ENCODE measurements at places on chromosomes 11 and 22.

- H3K4me1 ChIP-seq, result peaks cover 9% of the 10 kb centered on the region
- peak within 1 kb of the TSS; percentile 42 for H3K27ac ChIP-seq
- H3K4me3 ChIP-seq, result peak within 1 kb of the TSS; percentile 75
- H3K27me3 ChIP-seq, result peaks cover 34% of the 10 kb centered on the region
- peak; percentile 22 for DNase-seq
- no peaks in the 10 kb centered on the region for H3K36me3 ChIP-seq
Observed at GRCh38 chr11:8080674-8081590, at the start of gene TUB. Gene TUB, plus strand, starts transcription at chr11:8081211. Its CDS starts 300 bp downstream, at chr11:8081511.

DNA sequence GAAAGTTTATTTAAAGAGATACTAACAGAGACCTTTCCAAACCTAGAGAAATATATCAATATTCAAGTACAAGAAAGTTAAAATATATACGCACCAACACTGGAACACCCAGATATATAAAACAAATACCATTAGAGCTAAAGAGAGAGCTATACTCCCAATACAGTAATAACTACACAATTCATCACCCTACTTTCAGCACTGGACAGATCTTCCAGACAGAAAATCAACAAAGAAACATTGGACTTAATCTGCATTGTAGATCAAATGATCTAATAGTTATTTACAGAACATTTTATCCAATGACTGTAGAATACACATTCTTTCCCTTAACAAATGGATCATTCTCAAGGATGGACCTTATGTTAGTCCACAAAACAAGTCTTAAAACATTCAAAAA lies 311.9 kb downstream of the METTL15 start:
- H3K4me3 ChIP-seq, result no peak overlapping the region
- no peak for DNase-seq
- H3K27me3 ChIP-seq, result no peaks in the 10 kb centered on the region
- H3K27ac ChIP-seq, result no peak overlapping the region
- H3K4me1 ChIP-seq, result no peaks in the 10 kb centered on the region
- no peaks in the 10 kb centered on the region for H3K36me3 ChIP-seq

DNA sequence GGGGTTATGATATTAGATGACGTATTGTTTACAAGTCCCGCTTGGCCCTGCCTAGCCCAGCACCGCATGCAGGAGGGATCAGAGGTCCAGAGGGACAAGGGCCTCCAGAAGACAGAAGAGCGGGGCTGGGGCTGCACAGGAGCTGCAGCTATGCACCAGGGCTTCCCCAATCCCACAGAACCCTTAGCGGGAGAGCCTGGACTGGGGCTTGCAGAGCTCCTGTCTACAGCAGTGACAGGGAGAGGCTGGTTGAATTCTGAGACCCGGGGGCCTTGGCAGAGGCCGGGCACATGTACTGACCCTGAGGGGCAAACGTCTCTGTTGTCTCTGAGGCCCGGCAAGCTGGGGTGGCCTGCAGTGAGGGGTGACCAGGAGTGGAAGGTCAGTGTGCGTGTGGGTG lies 6.9 kb downstream of the KIAA0930 start:
- H3K4me1 ChIP-seq, result peaks cover 1% of the 10 kb centered on the region
- H3K27ac ChIP-seq, result peak overlapping the region; percentile 45
- H3K27me3 ChIP-seq, result no peaks in the 10 kb centered on the region
- no peak overlapping the region for H3K4me3 ChIP-seq

DNA sequence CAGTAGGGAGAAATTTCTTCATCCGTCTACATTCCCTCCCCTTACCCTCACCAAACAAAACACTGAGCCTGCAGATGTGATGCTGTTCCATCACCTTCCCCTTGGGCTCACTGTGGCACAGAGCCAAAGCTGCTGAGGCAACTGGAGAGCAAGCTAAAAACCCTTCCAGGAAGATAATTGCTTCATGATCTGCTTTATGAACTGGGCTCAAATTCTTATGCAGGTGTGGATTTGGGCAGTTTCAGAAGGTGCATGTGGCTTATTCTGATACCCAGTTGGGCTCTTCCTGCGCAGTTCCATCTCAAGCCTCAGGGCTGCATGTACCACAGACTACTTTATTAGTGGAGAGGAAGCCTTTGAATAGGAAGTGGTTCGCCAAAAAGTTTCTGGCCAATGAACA lies 58.3 kb downstream of the AAMDC start:
- H3K36me3 ChIP-seq, result peaks cover 3% of the 10 kb centered on the region
- H3K27me3 ChIP-seq, result no peaks in the 10 kb centered on the region
- no peak for DNase-seq
- no peak overlapping the region for H3K27ac ChIP-seq
- H3K4me3 ChIP-seq, result no peak overlapping the region
- H3K4me1 ChIP-seq, result peaks cover 2% of the 10 kb centered on the region

GRCh38 chr11:110447897-110448745 lies 18.4 kb downstream of the FDX1 start:
- no peaks in the 10 kb centered on the region for H3K27me3 ChIP-seq
- DNase-seq, result no peak
- H3K4me3 ChIP-seq, result no peak overlapping the region
- H3K4me1 ChIP-seq, result no peaks in the 10 kb centered on the region

DNA sequence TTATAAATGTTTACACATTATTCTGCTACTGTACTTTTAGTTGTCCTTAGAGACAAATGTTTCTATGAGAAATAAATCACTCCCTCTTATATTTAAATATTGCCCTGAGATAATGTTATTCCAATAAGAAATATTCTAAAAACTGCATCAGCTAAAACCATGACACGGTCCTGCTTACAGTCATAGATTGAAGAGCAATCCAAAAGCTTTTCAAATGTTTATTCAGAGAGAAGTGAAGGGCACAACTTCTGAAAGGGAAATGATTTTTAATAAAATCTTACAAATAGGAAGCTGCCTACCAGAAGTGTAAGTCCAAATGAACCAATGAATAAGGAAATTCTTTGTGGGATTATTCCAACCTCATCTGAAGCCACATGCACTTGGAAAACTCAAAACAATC lies 49.2 kb downstream of the STK33 start:
- peaks cover 7% of the 10 kb centered on the region for H3K36me3 ChIP-seq
- no peaks in the 10 kb centered on the region for H3K27me3 ChIP-seq
- H3K27ac ChIP-seq, result no peak overlapping the region
- no peak overlapping the region for H3K4me3 ChIP-seq
- H3K4me1 ChIP-seq, result peaks cover 2% of the 10 kb centered on the region

GRCh38 chr22:44647141-44647540 lies 54.9 kb upstream of the PRR5 start:
- no peak overlapping the region for H3K4me3 ChIP-seq
- H3K4me1 ChIP-seq, result peaks cover 3% of the 10 kb centered on the region
- H3K36me3 ChIP-seq, result peaks cover 2% of the 10 kb centered on the region
- H3K27me3 ChIP-seq, result no peaks in the 10 kb centered on the region
- H3K27ac ChIP-seq, result no peak overlapping the region
- no peak for DNase-seq

DNA sequence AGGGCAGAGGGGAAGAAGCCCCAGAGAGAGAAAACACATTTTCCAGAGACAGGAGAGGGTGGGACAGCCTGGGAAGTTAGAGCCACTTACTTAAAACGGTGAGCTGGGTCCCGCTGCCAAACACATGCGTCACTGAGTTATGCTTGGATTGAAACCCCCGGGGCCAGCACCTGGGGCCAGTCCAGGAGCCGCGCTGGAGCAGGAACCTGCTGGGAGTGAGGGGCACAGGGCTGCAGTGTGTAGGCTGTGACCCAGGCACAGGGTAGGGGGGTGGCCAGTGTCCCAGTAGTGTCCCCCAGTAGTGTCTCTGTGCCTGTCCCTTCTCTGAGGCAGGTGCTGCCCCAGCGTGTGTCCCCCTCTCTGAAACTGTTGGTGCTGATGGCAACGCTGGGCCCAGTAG lies 5.2 kb downstream of the IGLL1 start:
- H3K27ac ChIP-seq, result no peak overlapping the region
- H3K4me3 ChIP-seq, result no peak overlapping the region
- peaks cover 8% of the 10 kb centered on the region for H3K27me3 ChIP-seq
- peaks cover 1% of the 10 kb centered on the region for H3K36me3 ChIP-seq

DNA sequence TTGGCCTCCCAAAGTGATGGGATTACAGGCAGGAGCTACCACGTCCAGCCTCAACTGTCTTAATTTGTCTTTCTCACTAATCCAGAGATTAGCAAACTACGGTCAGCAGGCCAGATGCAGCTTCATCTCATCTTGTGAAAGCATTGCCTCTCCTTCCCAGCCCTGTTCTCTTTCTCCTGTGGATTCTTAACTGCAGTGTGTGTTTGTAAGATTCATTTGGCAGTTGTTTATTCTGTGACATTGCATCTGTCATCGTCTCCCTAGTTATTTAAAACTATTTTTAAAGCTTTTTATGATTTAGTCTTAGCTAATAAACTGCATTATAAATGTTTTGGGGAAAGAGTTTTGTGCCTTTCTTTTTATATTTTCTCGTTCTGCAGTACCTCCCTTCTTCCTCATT lies 29.2 kb downstream of the RNF169 start:
- H3K36me3 ChIP-seq, result no peaks in the 10 kb centered on the region
- H3K27me3 ChIP-seq, result no peaks in the 10 kb centered on the region
- DNase-seq, result no peak
- H3K27ac ChIP-seq, result no peak overlapping the region
- no peak overlapping the region for H3K4me3 ChIP-seq
- peaks cover 16% of the 10 kb centered on the region for H3K4me1 ChIP-seq

DNA sequence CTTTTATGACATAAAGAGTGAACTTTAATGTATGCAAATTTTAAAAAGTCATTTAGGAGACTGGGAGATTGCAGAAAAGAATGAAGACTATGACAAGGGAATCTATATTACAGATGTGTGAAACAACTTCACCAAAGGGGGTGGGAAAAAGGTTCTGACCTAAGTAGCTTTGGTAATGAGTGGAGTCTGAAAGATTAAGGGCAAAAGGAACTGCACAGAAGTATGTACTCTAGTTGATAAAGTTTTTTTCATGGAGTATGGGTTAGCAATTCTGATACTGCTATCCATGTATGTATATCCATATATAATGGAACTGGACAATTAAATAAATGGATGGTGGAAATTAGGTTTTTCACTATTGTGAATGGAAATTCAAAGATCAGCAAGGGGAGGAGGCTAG lies 9.2 kb downstream of the CKAP5 start:
- no peaks in the 10 kb centered on the region for H3K36me3 ChIP-seq
- no peaks in the 10 kb centered on the region for H3K27me3 ChIP-seq
- peaks cover 4% of the 10 kb centered on the region for H3K4me1 ChIP-seq
- no peak overlapping the region for H3K4me3 ChIP-seq
- no peak for DNase-seq
- H3K27ac ChIP-seq, result no peak overlapping the region

DNA sequence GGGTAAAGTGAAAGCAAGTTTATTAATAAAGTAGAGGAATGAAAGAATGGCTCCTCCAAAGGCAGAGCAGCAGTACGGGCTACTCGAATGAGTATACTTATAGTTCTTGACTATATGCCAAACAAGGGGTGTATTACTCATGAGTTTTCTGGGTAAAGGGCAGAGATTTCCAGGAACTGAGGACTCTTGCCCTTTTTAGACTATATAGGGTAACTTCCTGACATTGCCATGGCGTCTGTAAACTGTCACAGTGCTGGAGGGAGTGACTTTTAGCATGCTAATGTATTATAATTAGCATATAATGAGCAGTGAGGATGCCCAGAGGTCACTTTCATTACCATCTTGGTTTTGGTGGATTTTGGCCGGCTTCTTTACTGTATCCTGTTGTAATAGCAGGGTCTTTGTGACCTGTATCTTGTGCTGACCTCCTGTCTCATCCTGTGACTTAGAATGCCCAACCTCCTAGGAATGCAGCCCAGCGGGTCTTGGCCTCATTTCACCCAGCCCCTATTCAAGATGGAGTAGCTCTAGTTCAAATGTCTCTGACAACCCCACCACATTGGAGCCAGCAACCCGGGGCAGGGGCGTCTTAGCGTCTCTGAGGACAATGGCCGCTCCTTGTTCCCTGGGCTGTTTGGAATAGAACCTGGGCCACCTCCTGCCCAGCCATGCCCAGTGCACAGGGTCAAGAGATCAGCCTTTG lies 34.9 kb upstream of the CD82 start:
- no peak overlapping the region for H3K4me3 ChIP-seq
- peaks cover 32% of the 10 kb centered on the region for H3K27me3 ChIP-seq
- no peak for DNase-seq
- no peak overlapping the region for H3K27ac ChIP-seq
- no peaks in the 10 kb centered on the region for H3K4me1 ChIP-seq

DNA sequence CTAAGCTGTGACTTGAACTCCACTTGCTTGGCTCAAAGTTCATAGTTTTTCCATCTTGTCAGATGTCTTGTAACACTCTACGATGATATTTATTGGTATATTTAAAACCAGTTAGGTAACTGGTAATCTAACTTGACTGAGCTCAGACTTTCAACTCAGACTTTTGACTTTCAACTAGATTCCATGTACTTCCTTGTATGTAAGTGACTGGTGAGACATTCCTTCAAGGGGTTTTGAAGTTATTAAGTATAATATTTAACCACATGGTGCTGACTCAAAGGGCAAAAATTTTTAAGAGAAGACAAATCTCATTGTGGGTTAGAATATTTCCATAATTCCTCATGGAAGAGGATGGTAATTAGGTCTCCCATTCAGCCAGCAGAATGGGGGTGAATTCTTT lies 631.3 kb upstream of the ANO5 start:
- DNase-seq, result no peak
- H3K4me3 ChIP-seq, result no peak overlapping the region
- no peak overlapping the region for H3K27ac ChIP-seq
- H3K27me3 ChIP-seq, result no peaks in the 10 kb centered on the region

DNA sequence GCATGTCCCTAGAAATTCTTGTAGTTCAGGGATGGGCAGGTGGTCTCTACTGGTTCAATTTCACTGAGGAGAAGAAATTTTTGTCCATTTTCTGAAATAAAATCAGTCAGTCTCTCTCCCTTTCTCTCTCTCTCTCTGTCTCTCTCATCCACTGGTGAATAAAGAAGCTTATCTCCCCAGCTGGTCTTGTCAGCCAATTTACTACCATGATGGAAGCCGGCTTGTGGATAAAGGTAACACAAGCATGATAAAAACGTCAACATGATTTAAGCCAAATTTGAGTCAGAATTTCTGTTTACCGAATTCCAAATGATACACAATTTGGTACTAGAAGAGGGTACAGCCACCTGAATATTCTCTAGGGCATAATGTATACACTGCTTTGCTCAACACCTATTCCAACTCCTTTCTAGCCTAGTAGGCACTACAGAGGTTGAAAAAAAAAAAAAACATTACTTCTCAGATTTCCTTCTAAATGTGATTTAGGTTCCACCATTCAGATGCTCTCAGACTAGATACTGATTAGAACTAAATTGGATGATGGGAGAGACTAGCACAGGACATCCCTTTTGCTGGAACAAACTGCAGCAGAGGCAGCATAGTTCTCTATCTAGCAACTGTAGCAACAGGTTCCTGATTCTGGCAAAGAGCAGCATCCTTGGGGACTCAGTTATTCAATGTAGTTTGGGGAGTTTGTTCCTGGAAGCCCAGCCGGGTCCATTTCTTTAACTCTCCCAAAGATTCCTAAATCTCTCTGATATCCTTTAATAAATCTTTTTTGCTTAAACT lies 18.8 kb downstream of the PAK1 start:
- no peaks in the 10 kb centered on the region for H3K27me3 ChIP-seq
- no peak overlapping the region for H3K4me3 ChIP-seq
- peaks cover 4% of the 10 kb centered on the region for H3K36me3 ChIP-seq
